PC-3 (cell line): ENCODE measurements at places on chromosomes 1 and 21. TPM values are rescaled to one million over a fixed set of nuclear protein-coding genes. Genes with fewer than 3 reads are reported as not detected.

HES3 gene
- total RNA-seq, result not detected in 2 replicates

CRYZL1 gene
- 12.4 and 16.6 TPM in 2 replicates for total RNA-seq

MROH9 gene
- not detected in 2 replicates for total RNA-seq

TSACC gene
- total RNA-seq, result 0.51 and 1.3 TPM in 2 replicates

RHD gene
- not detected in 2 replicates for total RNA-seq

SPRR3 gene
- 0.51 TPM in 1 of 2 replicates, not detected in the other for total RNA-seq

RCSD1 gene
- total RNA-seq, result not detected in 2 replicates

STK40 gene
- 14.4 and 15.9 TPM in 2 replicates for total RNA-seq

CFAP45 gene
- 1.6 and 4.8 TPM in 2 replicates for total RNA-seq
